ENCODE measurements at places on chromosomes 3 and 15.

- no peak for DNase-seq
Measured at GRCh38 chr3:111076732-111077131, 5.1 kb downstream of the NECTIN3 start.

DNA sequence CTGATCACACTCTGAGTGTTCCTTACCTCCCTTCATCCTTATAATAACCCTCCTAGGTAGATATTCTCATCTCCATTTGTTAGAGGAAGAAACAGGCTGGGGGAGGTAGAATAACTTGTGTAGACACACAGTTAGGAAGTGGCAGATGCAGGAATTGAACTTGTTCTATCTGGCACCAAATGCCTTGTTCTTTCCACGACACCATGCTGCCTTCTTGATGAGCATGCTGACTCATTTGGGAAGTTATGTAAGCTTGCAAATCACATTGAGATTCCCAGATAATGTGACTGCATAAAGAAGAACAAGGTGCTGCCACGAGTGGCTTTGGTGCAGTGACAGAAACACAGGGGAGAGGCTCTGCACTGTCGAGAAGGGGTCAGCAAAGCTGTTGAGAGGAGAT lies 27.5 kb upstream of the NDUFB4 start:
- DNase-seq, result no peak

GRCh38 chr3:21049334-21050062 lies 701.5 kb downstream of the ZNF385D start:
- DNase-seq, result peak; percentile 22

DNA sequence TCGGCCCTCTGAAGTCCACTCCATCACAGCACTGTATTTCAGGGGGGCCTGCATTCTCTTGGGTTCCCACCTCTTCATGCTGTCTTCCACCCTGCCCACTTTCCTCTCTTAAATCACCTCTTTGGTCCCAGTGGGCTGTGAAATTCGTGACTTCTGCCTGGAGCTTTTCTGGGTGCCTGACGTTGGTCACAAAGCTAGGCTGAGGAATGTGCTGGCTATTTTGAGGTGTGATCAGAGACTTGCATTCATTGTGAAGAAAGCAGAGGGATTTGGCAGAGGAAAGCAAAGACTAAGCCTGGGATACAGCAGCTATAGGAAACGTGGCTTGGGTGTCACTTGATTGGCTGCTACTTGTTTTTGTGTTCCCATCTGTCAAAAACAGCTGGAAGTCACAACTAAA lies 202.5 kb downstream of the SATB1 start:
- no peak for DNase-seq

- no peak for DNase-seq
Measured at GRCh38 chr15:48730506-48730905, 80.4 kb downstream of the CEP152 start.

DNA sequence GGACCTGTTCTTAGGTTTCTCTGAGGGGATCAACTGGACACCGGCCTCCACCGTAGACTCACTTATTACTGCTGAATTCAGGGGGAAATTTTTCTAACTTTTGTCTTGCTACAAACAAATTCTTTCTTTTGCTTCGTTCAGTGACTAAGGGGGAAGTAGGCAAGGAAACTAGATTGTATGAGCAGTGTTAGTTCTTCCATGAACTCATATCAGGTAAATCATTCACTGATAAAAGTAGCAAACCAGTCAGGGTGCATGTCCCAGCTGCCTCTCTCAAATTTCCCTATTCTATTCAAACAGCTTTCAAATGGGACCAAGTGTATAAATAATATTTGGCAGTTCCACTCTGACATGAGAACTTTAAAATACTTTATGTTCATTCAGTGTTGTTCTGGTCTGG lies 7.3 kb upstream of the CCDC13 start:
- no peak for DNase-seq

GRCh38 chr3:64399205-64399800 lies 174.0 kb upstream of the PRICKLE2 start:
- DNase-seq, result peak; percentile 17

DNA sequence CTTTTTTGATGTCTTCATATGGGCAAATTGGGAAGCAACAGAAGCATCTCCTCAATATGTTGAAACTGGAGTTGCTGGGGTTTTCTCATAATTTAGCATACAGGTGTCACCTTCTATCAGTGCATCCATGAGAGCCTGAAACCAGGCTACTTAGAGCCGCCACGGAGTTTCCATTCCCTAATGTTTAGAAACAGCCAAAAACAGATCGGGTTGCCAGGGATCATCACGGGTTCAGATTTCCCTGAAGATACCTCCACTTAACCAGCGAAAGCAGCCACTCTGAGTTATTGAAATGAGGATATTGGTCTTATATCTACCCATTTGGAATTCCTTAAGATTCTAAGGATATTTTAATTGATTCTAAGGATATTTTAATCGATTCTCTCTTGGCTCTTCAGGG lies 14.5 kb downstream of the TERB2 start:
- peak; percentile 76 for DNase-seq

- DNase-seq, result no peak
Measured at GRCh38 chr3:131236421-131236820, 145.2 kb upstream of the NUDT16 start.

DNA sequence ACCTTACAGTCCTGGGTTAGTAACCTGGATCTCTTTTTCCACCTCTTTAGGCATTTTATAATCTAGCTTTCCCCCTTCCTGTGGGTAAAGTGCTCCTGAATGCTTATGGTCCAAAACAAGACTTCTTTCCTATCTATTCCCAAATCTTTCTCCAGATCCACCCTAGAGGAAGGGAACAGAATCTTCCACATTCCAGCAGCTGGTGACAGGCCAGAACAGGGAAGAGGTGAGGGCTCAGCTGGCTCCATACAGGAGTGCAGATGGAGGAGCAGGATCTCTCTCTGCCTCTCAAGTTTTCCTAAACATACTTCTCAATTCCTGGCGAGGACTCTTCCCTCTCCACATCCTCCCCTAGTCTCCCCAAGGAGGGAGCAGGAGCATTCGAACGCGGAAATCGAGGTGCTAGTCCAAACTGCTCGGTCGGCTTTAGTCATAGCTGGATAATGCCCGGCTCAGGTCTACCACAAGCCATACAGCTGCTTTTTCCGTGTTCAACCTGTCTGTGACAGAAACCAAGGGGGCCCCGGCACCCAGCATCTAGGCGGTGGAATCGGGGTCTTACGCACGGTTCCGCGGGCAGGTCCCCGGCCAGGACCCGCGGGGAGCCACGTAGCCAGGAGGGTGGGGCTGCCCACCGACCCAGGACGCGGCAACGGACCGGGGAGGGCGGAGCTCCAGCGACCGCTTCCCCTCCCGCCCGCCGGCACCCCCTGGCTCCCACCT lies 4.0 kb downstream of the RASSF1 start:
- DNase-seq, result peak; percentile 23

DNA sequence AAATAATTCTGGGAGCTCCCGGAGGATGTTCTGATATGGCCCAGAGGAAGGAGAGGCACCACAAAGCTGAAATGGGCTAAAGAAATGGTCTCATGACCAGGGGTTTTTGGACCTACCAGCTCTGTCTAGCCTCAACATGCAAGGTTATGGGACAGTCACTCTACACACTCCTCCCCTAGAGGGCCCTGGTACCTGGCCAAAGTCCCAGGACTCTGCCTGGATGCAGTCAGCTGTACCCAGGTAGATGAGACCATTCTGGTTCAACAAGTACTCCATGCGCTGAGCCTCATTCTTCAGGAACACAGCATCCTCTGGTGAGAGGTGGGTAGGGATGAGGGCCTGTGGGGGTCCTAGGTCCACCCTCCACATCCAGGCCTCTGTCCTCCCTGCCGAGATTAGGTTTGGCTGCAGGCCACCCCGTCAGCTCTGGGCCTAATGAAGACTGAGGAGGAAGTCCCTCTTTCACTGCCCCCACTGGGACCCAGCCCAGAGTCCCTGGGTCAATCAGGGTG lies 9.5 kb downstream of the EPB42 start:
- no peak for DNase-seq

- DNase-seq, result no peak
Measured at GRCh38 chr15:74822233-74822632, 4.2 kb upstream of the CPLX3 start.

GRCh38 chr3:123657568-123657967 lies 72.7 kb upstream of the HACD2 start:
- DNase-seq, result no peak

GRCh38 chr3:9870978-9871377 lies 9.1 kb downstream of the CIDEC start:
- no peak for DNase-seq

- peak; percentile 49 for DNase-seq
Measured at GRCh38 chr15:68553994-68554720, 24.6 kb upstream of the CORO2B start.

DNA sequence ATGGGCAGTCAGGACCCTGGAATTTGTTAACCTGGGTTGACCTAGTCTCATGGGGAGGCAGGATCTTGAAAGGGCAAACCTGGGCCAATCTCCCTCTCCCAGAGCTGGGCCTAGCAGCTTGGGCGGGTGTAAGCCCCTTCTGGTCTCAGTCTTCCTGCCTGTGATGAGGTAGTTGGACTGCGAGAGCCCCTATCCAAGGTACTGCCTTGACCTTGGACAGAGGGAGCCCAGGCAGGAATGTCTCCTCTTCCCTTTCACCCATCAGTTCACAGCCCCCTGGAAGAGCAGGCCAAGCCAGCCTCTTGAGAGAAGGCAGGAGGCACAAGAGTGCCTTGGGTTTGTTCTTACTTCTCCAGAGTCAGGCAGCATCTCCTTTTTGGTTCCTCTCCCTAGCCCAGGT lies 24.7 kb upstream of the SEMA3F start:
- no peak for DNase-seq

GRCh38 chr3:100737334-100737733 lies 28.0 kb downstream of the TFG start:
- no peak for DNase-seq

DNA sequence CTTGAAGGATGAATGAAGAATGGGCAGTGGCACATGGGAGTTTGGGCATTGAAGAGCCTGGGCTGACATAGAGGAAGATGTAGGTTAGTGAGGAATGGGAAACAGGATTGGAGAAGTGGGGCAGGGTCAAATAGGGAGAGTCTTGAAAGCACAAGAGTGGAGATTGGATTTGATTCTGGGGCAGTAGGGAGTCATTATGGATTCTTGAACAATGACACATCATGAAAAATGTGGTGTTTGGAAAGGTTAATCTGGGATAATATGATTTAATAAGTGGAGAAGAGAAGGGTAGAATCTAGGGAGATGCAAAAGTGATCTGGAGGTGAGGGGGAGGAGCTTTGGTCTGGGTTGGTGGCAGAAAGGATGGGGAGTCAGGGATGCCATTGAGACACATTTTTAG lies 45.4 kb upstream of the ROPN1 start:
- no peak for DNase-seq

DNA sequence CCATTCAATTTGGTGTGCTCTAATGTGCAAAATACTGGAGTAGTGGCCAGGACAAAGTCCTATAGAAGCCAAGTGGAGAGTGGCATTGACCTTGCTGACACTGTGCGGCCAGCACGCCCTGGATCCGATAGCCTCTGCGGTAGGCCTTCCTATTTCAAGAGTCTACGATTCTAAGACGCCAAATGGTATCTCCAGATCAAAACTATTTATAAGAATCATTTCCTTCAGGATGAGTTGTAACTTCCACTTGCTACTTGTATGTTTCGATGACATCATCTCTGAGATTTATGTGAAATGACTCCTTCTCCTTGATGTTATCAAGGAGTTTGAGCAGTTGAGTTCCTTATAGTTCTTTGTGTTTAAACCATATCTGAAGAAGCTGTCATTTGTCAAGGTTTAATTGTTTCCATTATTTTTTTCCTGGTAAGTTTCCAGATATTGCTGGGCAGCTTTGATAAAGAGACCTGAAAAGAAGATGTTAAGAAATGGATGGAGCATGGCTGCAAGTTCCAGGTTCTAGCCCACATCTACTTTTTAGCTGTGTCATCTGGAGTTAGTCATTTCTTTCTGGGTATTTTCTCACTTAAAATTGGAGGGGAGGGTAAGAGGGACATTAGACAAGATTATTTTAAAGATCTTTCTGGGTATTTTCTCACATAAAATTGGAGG lies 71.8 kb downstream of the TMEM44 start:
- no peak for DNase-seq

DNA sequence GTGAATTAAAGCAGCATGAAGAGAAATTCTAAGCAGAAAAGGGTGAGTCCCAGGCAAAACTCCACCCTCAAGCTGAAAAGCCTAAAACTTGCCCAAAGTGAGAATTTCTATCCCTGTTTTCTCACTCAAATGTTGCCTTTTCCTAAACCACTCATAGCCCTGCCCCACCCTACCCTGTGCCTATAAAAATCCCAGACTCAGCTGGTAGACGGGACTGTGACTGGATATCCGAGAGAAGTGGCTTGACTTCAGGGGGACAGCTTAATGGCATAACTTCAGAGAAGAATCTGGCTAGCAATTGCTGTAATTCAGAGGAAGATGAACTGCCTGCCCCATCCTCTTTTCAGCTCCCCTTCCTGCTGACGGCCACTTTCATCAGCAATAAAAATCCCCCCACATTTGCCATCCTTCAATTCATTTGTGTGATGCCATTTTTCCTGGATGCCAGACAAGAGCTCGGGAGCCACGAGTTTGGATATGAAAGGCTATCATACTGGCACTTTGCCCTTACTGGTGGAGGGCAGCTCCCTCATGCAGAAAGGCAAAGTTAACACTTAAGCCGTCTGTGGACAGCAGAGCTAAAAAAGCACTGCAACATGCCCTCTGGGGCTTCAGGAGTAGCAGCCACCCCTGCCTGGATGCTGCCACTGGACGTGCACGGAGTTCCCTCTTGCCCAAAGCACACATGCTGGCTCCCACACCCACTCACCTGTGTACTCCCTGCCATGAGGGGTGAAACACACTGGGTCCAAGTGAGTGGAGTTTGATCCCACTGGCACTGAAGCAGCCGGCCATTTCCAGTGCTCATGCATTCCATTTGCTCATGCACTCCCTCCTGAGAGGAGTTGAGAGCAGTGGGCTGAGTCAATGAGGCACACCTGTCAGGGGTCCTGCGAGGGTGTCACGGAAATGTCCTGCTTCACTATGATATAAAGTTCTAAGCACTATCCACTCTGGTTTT lies 670.6 kb downstream of the PLOD2 start:
- DNase-seq, result no peak

DNA sequence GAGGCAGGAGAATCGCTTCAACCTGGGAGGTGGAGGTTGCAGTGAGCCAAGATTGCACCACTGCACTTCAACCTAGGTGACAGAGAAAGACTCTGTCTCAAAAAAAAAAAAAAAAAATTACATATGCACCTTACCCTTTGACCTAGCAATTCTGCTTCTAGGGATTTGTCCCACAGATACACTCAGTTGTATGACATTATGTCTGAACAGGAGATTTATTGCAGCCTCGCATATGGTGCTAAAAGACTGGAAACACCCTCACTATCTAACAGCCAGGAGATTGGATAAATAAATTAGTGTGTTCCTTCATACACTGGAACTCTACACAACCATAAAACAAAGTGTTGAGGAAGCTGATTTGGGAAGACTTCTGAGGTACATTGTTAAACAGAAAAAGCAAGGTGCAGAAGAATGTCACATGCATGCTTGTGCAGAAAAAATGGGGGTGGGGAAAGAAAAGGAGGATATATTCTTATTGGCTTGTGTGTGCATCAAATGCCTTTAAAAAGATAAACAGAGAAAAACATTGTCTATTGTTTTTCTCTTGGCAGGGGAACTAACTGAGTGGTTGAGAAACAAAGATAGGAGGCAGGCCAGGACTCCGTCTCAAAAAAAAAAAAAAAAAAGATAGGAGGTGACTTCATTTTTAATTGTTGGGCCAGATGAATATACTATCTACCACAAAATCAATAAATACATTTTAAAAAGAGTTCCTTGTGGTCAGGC lies 30.9 kb downstream of the PPCDC start:
- no peak for DNase-seq

GRCh38 chr3:126351771-126352475 lies 5.3 kb downstream of the KLF15 start:
- DNase-seq, result no peak

GRCh38 chr3:45969953-45970352 lies 25.7 kb downstream of the FYCO1 start:
- DNase-seq, result no peak

GRCh38 chr15:63473999-63474809 lies 30.2 kb upstream of the USP3 start:
- peak; percentile 40 for DNase-seq

All from SK-N-DZ (cell line).